ENCODE measurements at places on chromosomes 1 and 21. TPM values are rescaled to one million over a fixed set of nuclear protein-coding genes. Genes with fewer than 3 reads are reported as not detected.

GRCh38 chr1:241992734-241993133, 6.2 kb downstream of the MAP1LC3C start:
- H3K27me3 ChIP-seq: no peaks in the 10 kb centered on the region
- DNase-seq: no peak

DNA sequence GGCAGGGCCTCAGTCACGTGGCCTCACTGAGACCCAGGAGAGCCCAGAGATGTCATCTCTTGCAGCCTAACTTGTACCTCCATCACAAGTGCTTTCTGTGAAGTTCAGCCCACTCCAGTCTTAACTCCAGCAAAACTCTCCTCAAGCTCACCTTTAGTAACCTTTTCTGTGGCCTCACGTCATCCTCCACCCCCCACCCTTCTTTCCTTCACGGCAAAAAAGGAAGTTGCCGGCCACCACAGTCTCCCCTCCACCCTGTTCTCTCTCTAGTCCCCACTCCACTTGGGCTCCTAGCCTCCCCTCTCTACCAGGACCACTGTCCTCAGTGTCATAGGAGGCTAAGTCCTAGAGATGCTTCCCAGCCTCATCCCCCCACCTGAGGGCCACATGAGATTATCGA, 106.9 kb downstream of the LACTBL1 start:
- H3K36me3 ChIP-seq: no peaks in the 10 kb centered on the region
- DNase-seq: no peak
- H3K27ac ChIP-seq: no peak overlapping the region
- no peak overlapping the region for H3K4me3 ChIP-seq
- H3K4me1 ChIP-seq: peaks cover 5% of the 10 kb centered on the region
- H3K27me3 ChIP-seq: no peaks in the 10 kb centered on the region

DNA sequence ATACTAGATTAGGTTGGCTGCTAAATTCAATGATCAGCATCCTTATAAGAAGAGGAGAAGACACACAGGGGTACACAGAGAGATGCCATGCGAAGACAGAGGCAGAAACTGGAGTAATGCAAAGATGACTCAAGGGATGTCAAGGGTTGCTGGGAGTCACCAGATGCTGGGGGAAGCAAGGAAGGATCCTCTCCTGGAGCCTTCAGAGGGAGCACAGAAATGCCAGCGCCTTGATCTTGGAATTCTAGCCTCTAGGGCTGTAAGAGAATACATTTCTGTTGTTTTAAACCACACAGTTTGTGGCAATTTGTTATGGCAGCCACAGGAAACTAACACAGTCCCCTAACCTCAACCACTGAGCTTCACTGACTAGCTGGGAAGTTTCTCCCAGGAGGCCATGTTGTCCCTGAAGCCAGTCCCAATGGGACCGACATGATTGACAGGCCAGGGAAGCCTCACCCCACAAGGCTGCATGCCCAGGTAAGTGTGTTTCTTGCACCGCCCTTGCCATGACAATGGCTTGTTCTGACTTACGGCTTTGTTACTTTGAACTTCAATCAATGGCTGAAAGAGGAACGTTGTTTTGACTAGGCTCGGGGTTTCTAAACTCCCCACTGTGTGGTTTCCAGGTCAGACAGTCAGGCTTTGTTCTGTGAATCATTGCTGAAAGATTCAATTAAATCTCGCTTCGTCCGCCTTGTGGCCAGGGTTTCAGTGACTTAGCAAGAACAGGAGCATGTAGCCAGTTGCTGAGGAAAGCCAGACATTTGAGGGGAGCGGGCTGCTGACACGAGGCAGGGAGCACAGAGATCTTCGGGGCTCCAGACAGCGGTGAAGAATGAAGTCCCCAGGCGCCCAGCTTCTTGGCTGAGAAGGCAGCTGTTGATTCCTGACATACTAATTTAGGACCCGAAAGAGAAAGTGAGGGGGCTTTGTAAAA, 62.3 kb downstream of the RUNX1 start:
- H3K36me3 ChIP-seq: no peaks in the 10 kb centered on the region
- DNase-seq: no peak
- H3K27ac ChIP-seq: no peak overlapping the region
- H3K27me3 ChIP-seq: peaks cover 7% of the 10 kb centered on the region
- no peak overlapping the region for H3K4me3 ChIP-seq
- H3K4me1 ChIP-seq: no peaks in the 10 kb centered on the region

PCP4 gene
- 2.8 TPM for total RNA-seq

DNA sequence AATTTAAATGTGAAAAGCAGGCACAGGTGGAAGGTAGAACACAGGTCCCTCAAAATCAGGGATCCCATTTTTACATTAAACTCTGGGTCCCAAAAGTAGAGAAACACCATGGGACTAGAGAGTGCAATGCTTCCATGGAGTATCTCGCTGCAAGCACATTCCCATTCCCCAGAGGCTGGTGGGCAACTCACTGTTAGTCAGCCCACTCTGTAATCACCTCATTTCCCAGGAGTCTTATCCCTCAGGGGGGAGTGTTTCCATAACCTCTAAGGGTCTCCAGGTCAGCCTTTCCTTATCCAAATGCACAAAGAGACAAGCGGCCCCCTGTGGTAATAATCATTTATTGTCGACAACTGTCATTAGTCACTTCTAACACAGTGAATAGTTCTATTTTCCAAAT, 490.1 kb upstream of the LRRC7 start:
- no peaks in the 10 kb centered on the region for H3K27me3 ChIP-seq
- no peak for DNase-seq
- no peaks in the 10 kb centered on the region for H3K4me1 ChIP-seq
- H3K36me3 ChIP-seq: no peaks in the 10 kb centered on the region
- no peak overlapping the region for H3K4me3 ChIP-seq

DNA sequence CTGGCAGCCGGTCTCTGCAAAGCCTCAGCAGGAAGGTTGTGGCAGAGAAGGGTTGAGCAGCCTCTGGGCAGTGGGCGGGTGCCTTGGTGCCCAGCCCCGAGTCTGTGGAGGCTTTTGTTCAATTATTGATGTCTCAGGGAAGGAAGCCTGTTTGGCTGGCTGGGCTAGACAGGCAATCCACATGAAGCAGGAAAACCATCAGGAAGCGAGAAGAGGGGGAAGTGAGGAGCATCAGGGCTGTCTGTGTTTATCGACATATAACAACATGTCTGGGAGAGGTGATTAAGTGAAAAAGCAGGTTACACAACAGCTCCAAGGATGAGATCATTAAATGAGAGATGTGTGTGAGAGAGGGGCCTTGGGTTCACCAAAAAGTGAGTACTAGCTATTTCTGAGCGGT, 105.4 kb downstream of the UBE2U start:
- no peaks in the 10 kb centered on the region for H3K36me3 ChIP-seq
- H3K4me1 ChIP-seq: no peaks in the 10 kb centered on the region
- H3K27ac ChIP-seq: no peak overlapping the region
- no peak overlapping the region for H3K4me3 ChIP-seq

DNA sequence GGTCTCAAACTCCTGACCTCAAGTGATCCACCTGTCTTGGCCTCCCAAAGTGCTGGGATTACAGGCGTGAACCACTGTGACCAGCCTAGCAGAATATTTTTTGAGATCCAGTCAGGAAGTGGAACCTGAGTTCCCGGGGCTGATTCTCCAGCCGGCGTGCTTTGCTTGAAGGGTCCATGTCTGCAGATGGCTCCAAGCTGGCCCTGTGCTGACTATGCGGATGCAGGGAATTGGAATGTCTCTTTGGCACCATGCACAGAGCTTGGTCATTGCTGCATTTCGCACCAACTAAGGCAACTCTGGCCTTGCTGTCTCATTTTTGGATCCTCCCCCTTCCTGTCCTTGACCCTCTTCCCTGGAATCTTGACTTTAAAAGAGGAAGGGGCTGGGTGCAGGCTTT, 28.1 kb downstream of the ARHGEF10L start:
- H3K27ac ChIP-seq: no peak overlapping the region
- peak; percentile 51 for DNase-seq
- H3K4me1 ChIP-seq: peaks cover 94% of the 10 kb centered on the region
- H3K36me3 ChIP-seq: no peaks in the 10 kb centered on the region
- H3K4me3 ChIP-seq: no peak overlapping the region

GRCh38 chr21:38443110-38443509, 55.2 kb downstream of the ERG start:
- DNase-seq: no peak
- no peaks in the 10 kb centered on the region for H3K27me3 ChIP-seq
- no peaks in the 10 kb centered on the region for H3K36me3 ChIP-seq
- H3K4me1 ChIP-seq: peaks cover 8% of the 10 kb centered on the region
- H3K27ac ChIP-seq: no peak overlapping the region

GNG4 gene
- total RNA-seq: not detected

LRRC42 gene
- total RNA-seq: 12.6 TPM

DNA sequence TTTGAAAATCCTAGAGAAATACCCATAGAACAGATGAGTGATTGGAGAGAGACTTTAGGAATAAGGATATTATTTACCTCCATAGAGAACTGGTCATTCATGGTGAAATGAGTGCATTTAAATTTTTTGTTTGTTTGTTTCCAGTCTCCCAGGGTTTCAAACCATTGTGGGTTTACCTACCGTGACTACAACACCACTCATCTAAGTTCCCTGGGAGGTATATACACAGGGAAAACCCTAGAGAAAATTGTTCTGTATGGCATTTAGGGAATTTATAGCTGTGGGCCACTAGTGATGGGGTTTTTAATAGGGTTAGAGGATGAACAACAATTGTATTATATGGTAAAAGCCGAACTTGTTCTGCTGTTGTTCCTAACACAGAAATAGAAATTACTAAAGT, 109.2 kb downstream of the USP25 start:
- no peak overlapping the region for H3K27ac ChIP-seq
- DNase-seq: no peak
- H3K36me3 ChIP-seq: peaks cover 41% of the 10 kb centered on the region

DNA sequence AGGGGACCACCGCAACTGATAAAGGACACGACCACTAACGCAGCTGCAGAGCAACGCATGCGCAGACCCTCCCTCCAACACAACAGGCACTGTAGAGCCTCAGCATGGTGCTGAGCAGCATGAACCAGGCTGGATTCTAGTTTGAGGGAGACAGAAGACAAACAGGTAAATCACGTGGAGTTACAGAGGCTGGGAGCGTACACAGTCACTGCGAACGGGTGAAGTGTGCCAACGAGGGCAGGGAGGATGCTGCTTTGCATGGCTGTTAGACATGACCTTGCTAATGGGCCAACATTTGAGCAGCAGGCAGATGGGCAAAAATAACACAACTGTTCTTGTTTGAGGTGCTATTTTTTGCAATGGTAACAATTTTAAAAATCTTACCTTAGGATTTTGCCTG, 55.2 kb upstream of the NADK start:
- no peak overlapping the region for H3K4me3 ChIP-seq
- H3K36me3 ChIP-seq: peaks cover 84% of the 10 kb centered on the region
- peaks cover 20% of the 10 kb centered on the region for H3K4me1 ChIP-seq
- peak; percentile 45 for DNase-seq

GRCh38 chr21:44528634-44528995, 11.4 kb downstream of the KRTAP10-1 start:
- no peak for DNase-seq
- no peaks in the 10 kb centered on the region for H3K27me3 ChIP-seq
- H3K36me3 ChIP-seq: no peaks in the 10 kb centered on the region
- H3K4me3 ChIP-seq: no peak overlapping the region
- no peak overlapping the region for H3K27ac ChIP-seq
- no peaks in the 10 kb centered on the region for H3K4me1 ChIP-seq

DNA sequence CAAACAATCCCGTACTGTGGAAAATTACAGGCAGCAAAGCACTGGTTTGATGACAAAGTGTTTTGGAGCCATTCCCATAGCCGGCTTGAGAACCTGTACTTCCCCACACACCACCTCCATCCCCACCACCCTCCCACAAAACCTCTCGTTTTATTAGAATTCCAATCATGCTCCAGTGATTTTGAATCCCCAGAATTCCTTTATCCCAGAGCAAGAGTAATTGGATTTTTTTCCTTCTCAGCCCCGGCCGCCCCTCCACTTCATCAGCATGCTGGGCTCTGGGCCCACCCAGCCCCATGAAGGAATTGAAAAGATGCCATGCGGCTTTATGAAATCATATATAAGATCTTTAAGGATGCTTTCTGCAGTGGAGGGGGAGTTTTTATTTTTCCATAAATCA, 136.6 kb downstream of the OMA1 start:
- peaks cover 5% of the 10 kb centered on the region for H3K4me1 ChIP-seq
- no peak overlapping the region for H3K4me3 ChIP-seq
- no peak for DNase-seq
- H3K36me3 ChIP-seq: no peaks in the 10 kb centered on the region

- no peaks in the 10 kb centered on the region for H3K27me3 ChIP-seq
- peaks cover 80% of the 10 kb centered on the region for H3K4me1 ChIP-seq
- H3K4me3 ChIP-seq: peak overlapping the region; percentile 89
- peaks cover 45% of the 10 kb centered on the region for H3K36me3 ChIP-seq
- peak; percentile 72 for DNase-seq
- H3K27ac ChIP-seq: peak overlapping the region; percentile 94
Observed at GRCh38 chr1:31583082-31583994, 7.0 kb downstream of the TINAGL1 start.

ATAD3C gene
- 2.6 TPM for total RNA-seq

Data from heart left ventricle (tissue), 16 donors.